ENCODE measurements at places on chromosomes 16 and 17.

DNA sequence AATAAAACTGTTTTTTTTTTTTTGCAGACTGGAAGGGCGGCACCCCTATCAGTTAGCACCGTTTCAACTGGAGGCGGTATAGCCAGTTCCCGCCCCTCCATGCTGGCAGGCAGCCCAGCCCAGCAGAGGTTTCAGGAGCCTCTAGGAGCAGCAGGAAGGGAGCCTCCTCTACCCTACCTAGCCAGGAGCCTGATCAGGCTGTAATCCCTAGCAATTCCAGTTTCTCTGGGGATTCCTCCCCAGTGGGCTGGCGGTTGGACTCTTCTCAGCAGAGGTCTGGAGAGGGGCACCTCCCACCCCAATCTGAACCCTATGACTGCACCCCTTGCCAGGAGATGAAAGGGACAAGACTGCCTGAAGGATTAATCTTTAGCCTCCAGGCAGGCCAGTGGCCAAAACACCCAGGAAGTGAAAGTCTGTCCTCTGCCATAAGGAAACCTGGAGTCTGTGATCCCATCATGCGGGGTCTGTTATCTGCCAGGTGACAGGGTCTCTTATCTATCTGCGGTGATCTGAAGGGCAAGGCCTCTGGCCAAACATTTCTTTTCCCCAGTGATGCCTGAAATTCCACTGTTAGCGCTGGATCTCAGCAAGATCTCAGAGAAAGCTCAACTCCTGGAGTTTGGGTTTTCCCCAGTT is 4.9 kb upstream of the CDH1 start:
- no peak for DNase-seq

GRCh38 chr16:27270349-27270748 is 1.8 kb upstream of the NSMCE1 start:
- DNase-seq: no peak

DNA sequence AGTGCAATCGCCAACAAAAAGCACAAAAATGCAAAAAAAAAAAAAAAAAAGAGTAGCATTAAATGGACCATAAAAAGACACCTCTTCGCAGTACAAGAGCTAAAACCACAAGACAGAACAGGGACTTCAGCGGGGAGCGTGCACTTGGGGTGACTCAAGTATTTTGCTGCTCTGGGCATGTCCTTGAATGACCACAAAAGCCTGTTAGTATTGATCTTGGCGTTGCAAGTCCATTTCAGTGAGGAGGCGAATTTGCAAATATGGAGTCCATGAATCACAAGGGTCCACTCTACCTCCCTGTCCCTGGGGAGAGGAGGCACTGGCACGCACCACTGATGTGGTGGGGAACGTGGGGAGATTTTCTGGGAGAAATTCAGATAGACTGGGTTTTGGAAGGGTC is 78.9 kb downstream of the CNGB1 start:
- DNase-seq: no peak

GRCh38 chr16:10081201-10081940 is 100.9 kb downstream of the GRIN2A start:
- no peak for DNase-seq

DNA sequence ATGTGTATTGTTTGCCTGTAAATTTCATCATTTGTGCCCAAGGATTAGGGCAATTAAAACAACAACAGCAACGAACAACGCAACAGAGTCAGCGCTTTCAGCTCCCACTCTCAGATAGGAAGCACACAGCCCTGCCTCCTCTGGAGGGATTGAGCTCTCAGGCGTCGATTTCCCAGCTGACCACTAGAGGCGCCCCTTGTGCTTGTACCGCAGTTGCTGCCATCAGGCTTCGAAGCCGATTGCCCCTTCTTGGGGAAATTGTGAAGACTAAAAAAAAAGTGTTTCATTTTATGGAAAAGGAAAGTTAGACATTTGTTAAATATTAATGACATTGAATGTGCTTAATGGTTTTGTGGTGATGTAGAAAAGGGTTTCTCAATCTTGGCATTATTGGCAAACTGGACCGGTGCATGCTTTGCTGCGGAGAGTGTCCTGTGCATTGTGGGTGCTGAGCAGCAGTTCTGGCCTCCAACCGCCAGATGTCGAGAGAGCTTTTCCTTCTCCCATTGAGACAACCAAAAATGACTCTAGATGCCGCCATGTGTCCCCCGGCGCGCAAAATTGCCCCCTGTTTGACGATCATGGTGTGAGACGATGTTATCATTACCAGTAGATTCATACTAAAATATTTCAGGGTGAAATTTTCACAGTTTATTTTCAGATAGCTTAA is 650.4 kb upstream of the RBFOX1 start:
- no peak for DNase-seq

GRCh38 chr17:78507526-78507925 is 69.7 kb downstream of the DNAH17 start:
- DNase-seq: no peak

DNA sequence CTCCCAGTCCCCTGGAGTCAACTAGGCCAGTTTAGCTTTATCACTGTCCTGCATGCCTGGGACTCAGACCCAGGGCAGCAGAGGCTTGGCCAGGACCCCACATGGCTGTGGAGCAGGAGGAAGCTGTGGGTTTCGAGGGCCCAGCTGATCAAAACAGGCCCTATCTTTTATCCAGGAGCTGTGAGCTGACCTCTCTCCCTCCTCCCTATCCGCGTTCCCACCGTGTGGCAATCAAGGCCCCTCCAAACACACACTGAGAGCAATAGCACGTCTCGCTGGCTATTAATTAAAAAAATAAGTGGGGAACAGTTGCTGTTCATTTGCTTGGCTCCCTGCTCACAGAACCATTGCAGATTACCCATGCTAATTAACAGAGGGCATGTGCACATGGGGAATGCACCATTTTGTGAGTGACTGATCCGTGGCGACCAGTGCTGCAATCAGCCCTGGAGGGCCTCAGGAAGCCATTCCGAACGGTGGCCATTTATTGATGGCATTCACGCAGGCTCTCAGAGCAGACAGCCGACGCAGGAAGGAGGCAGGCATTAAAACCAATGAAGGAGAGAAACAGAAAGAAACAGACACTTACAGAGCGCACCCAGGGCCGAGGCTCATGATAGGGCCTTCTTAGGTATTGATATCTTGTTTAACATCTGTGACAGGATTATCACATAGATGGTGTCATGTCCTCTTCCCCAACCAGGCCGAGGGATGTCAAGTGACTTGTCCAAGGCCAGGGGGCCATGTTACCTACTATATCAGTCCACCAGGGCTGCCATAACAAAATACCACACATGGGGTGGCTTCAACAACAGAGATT is 157.1 kb downstream of the KATNIP start:
- no peak for DNase-seq

GRCh38 chr16:21646091-21646490 is 6.3 kb downstream of the IGSF6 start:
- no peak for DNase-seq

GRCh38 chr17:67125417-67125816 is 81.1 kb downstream of the CACNG1 start:
- DNase-seq: no peak
